CD4-positive, CD25-positive, alpha-beta regulatory T cell (primary cell): ENCODE measurements at places on chromosomes 3 and 15. TPM values are rescaled to one million over a fixed set of nuclear protein-coding genes. Genes with fewer than 3 reads are reported as not detected.

DNA sequence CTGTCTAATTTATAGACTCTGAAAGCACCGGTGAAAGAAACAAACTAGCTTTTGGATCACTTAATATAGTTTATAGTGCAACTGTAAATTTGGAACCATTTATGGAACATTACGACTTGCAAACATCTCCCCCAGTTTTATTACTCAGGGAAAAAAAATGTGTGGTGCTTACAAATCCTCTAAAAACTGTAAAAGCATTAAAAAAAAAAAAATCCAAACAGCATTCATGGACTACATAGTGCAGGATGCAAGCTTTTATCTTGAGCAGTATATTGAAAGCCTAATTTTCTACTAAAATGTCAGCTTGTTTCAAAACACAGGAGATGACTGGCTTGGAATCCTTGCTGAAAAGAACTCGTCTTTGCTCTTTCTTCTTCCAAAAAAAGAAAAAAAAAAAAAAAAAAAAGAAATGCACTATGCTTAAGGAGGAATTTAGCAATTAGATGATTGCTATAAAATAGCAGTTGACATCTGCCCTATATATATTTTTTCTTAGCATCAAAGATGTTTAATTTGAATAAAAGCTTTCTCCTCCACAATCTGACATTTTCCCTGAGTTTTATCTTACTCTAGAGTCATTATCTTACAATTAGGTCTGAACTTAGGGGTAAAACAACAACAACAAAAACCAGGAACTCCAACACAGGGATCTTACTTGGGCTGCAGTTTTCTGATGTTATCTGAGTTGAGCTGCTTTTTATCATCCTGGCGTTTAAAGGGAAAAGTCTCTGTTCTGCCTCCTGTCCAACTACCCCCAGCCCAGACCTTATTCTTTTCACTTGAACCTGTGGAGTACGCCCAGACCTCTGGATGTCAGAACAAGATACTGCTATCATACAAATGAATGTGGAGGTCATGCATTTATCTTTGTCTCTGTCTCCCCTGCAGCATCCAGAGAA lies 62.6 kb upstream of the PDZRN3 start:
- no peak for DNase-seq

GRCh38 chr15:89129123-89129815 lies 41.0 kb downstream of the ABHD2 start:
- DNase-seq: peak; percentile 46

The WDR49 gene
- 0.79 TPM for total RNA-seq

DNA sequence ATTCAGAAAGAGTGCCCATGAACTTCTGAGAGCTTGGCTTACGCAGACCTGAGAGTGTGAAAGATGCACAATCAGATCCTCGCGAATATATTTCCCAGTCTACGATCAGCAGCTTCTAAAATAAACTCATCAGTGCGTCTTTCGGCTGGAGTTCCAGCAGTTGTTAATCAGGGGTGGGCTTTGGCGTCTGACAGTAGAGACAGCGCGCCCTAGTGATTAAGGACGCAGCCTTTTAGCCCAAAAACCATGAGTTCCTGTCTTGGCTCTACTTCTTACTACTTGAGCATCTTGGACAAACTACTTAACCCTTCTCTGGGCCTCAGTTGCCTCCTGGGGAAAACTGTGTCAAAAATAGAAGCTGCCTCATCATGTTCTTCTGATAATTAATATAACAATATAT lies 15.8 kb upstream of the ARRDC4 start:
- DNase-seq: no peak

DNA sequence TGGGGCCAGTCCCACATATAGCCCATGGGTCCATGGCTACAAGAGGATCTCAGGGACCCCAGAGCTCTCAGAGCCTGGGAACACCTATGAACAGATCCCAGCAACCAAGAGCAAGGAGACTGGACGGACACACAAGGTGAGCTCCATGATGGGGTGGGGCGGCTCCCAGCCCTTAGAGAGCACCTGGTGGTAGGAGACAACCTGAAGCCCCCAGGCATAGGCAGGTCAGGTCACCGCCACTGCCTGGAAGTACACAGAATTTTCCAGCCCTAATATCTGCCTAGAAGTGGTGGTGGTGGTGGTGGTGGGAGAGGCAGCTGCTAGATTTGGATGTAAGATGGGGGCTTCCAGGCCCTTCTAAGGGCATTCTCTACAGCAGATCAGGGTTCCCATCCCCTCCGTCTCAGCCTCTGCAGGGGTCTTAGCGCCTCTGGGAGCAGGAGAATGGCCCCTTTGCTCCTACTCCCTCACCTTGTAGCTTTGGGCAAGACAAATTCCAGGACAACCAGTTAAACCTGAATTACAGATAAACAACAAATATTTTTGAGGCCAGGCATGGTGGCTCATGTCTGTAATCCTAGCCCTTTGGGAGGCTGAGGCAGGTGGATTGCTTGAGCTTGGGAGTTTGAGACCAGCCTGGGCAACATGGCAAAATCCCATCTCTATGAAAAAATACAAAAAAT lies 9.2 kb downstream of the SH2D7 start:
- no peak for DNase-seq
